ENCODE measurements at places on chromosomes 11 and 22.

DNA sequence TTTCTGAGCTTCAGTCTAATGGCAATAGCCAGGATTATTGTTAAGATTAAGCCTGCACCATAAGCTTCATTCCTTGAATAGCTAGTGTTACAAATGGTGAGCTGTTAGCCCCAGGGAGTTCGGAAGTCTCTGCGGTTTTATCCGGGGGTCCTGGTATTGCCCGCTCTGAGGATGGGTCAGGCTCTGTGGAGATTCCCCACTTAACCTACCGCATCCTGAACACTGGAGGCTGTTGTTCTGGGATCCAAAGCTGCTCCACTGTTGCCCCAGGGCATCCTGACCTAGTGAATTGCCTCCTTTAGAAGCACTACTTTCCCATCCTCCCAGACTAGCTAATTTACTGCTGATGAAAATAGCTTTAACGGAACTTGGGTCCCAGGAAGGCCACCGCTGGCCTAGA is 14.5 kb upstream of the PEX26 start:
- no peak for DNase-seq

DNA sequence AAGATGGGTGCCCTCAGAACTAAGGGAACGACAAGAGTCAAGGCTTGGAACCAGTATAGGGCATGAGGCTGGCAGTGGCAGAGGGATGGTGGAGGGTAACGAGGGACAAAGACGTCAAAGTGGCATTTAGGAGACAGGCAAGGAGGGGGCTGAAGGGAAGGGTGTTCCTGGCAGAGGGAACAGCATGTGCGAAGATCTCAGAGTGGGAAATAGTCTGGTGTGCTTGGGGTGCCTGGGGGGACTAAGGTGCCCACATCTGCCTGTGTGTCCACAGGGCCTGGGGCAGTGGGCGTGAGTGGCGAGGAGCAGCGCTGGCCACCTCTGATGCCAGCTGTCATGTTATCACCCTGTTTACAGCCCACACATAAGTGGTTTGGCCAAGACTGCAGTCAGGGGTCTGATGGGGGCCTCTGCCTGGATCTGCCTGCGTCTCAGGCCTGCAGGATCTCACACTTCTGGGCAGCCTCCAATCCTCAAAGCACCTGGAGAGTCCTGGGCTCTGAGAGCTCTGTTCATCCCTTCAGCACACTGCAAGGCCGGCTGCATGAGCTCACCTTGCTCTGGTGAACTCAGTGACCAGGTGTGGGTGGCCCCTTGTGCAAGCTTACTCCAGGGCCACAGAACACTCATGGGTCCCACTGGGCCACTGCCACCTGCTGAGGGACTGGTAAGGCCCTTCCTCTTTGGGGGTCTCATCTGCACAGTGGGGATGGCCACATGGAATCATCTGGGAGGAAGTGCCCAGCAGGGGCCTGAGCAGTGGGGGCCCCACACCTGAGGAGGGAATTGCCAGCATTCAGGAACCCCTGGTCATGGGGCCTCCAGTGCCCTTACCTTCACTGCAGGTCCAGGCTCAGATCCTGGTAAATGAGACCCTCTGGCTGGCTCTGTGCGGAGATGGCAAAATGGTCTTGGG is 89.7 kb upstream of the SHISAL1 start:
- no peak for DNase-seq

DNA sequence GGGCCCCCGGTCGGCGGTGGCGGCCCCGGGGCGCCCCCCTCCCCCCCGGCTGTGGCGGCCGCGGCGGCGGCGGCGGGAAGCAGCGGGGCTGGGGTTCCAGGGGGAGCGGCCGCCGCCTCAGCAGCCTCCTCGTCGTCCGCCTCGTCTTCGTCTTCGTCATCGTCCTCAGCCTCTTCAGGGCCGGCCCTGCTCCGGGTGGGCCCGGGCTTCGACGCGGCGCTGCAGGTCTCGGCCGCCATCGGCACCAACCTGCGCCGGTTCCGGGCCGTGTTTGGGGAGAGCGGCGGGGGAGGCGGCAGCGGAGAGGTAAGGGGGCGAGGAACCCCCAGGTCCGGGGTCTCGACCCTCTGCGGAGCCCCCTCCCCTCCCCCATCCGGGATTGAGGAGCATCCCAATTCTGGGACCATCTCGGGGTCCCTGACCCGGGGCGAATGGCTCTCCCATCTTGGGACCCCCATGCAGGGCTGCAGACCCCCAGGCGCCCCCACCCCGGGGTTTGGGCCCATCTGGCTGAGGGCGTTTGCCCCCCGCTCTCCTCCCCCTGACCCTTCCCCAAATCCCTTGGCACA is 431 bp downstream of the KMT2A start:
- DNase-seq: no peak

DNA sequence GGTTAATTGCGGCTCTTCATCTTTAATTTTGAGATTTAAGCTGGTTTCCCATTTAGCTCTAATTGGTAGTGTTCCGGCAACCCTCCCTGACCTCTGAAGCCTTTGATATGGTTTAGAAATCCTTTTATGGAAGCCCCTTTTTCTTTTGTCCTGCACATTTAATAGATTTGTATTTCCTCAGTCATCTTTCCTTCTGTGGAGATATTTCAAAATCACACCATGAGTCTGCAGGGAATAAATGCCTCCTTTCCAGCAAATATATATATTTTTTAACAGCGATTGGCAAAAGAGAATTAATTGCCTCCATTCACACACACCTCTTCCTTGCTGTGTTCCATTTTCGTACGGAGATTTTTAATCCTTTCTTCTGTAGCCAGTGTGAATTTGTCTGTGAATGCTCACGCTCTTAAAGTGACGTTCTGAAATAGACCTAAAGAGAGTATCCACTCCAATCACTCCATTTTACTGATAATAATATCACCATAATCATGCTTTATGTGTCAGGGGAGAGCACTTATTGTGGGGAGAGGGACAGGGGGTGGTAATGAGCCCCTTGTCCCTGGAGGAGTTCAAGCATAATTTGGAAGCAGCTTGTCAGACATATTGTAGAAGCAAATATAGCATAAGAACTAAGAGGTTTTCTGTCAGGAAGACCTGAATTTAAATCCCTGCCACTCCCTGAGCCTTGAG is 142.5 kb upstream of the SYT13 start:
- no peak for DNase-seq

- DNase-seq: no peak
Observed at GRCh38 chr11:131690776-131691175, 320.4 kb downstream of the NTM start.

DNA sequence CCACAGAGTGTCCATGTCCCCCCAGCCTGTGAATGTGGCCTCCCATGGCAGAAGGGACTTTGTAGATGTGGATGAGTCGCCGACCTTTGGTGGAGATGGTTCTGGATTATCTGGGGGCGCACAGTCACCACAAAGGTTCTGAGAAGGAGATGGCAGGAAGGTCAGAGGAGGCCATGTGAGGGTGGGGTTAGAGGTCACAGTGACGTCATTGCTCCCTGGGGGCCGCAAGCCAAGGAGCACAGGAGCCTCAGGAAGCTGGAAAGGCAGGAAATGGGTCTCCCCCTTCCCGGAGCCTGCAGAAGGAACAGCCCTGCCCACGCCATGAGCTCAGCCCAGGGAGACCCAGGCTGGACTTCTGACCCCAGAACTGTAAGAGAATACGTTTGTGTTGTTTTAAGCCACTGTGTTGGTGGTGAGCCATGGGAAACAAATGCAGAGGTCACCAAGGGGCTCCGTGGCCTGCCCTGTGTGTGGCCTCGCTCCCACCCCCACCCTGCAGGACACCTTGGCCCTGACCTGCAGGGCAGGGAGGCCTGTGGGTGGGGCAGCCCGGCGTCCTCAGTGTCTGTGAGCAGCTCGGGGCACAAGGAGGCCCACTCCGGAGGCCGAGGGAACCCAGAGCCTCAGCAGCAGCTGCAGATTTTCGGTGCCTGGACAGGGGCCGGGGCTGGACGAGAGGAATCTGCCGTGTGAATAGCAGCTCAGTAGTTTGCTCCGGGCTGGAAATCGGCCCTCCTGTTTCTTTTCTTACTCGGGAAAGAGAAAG is 32.1 kb downstream of the GRAMD4 start:
- no peak for DNase-seq

Measured in hypothalamus (tissue), 51 donors.